ENCODE measurements at places on chromosomes 3 and 15.

GRCh38 chr3:159929171-159930141, 59.2 kb upstream of the IL12A start:
- no peak for DNase-seq

- no peak for DNase-seq
Measured at GRCh38 chr3:36482880-36483279, 102.6 kb downstream of the STAC start.

DNA sequence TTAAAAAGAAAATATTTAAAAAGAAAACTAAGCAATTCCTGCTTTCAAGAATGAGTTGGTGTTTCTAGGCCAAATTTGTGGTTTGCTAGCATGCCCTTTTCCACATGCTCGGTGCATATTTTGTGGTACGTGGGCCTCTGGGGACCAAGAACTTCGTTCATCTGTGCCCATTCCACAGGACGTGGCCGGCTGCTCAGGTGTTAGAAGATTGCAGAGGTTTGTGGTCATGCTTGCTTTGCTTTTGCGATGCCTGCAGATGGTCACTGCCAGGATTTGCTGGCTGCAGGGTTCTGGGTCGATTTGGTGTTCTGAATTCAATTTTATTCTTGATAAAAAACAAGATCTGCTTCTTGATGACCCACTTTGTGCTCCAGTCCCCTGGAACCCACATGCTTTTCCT, 7.5 kb downstream of the PSTPIP1 start:
- DNase-seq = no peak

DNA sequence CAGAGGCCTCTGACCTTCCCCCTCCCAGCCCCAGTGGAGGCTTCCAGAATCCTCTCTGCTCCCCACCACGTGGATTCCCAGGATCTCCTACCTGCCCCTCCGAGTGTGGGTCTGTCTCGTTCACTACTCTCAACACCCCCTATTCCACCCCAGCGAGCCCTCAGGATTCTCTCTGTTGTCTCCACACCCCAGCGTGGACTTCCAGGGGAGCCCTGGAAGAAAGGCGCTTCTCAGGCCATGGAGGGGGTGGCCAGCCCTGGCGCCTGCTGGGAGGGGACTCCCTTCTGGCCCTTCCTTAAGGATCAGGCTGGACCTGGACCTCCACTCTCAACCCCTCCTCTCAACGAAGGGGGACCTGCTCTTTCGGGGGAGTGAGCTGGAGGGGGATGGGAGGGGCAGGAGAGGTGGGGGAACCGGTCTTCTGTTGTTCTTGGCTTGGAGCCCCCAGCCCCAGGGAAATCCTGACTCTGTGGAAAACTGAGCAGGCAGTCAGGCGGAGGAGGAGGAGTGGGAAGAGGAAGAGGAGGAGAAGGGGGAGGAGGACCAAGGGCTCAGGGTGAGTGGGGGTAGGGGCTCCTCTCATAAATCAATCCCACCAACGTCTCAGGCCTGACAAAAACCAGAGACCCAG, 32.9 kb downstream of the EPHB3 start:
- DNase-seq = no peak

- no peak for DNase-seq
Measured at GRCh38 chr15:66849746-66850077, 147.7 kb downstream of the SMAD6 start.

DNA sequence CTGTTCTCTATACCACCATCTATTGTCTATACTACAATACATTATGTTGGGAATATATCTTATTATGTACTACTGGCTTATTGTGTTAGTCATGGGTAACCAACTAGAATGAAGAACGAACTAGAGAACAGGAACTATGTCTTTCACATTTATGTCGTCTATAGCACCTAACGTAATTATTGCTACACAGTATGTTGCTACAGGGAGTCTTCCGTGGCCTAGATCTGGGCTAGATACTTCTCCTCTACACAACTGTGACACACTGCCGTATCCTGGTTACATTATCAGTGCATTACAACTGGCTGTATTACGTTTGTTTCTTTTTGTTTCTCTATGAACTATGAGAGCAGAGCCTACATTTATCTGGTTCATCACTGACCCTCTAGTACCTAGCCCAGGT, 34.0 kb downstream of the SCG5 start:
- DNase-seq = no peak

GRCh38 chr3:160027541-160028195, 39.0 kb downstream of the IL12A start:
- no peak for DNase-seq

DNA sequence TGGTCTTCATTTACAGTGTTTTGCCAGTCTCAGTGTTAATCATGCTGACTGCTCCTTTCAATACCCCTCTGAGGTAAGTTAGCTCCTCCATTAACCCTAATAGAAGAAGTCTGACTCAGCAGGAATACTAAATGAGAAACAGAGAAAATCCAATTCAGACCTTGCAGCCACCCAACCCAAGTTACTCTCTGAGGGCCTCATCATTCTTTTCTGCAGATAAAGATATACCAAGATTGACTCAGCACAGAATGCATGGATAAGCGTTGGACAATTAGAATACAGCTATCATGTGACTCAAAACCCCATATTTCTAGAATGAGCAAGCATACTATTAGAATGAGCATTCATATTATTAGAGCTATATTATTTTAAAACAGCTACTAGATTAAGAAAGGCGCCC, 389.1 kb upstream of the SGO1 start:
- no peak for DNase-seq

DNA sequence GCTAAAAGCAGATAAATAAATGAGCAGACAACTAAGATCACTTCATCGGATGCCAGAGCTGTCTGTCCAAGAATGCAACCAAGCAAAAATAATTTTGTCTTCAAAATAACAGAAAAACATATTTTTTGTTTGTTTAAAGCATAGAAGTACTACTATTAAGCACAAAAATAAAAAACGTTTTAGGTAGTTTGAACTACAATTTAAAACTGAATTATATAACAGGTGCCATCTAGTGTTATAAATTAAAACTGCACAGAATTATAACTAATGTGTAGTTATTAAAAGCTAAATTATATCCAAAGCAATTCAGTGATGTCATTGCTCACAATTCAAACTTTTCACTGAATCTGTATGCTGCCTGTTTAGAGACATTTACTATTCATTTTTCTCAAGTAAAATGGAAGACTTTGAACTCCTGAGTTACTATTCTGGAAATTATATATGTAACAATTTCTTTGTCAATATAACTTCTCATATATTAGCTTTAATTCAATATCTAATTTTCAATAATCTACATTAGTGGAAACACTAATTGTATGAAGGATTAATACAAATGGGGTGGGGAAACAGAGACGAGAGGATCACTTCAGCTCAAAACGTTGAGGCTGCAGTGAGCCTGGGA, 29.5 kb downstream of the LINS1 start:
- no peak for DNase-seq

GRCh38 chr3:134722969-134723368, 72.1 kb upstream of the EPHB1 start:
- DNase-seq = no peak

GRCh38 chr3:83454353-83454752, 1504.4 kb upstream of the CADM2 start:
- DNase-seq = no peak

GRCh38 chr15:32908135-32908801, 190.5 kb downstream of the GREM1 start:
- DNase-seq = no peak

DNA sequence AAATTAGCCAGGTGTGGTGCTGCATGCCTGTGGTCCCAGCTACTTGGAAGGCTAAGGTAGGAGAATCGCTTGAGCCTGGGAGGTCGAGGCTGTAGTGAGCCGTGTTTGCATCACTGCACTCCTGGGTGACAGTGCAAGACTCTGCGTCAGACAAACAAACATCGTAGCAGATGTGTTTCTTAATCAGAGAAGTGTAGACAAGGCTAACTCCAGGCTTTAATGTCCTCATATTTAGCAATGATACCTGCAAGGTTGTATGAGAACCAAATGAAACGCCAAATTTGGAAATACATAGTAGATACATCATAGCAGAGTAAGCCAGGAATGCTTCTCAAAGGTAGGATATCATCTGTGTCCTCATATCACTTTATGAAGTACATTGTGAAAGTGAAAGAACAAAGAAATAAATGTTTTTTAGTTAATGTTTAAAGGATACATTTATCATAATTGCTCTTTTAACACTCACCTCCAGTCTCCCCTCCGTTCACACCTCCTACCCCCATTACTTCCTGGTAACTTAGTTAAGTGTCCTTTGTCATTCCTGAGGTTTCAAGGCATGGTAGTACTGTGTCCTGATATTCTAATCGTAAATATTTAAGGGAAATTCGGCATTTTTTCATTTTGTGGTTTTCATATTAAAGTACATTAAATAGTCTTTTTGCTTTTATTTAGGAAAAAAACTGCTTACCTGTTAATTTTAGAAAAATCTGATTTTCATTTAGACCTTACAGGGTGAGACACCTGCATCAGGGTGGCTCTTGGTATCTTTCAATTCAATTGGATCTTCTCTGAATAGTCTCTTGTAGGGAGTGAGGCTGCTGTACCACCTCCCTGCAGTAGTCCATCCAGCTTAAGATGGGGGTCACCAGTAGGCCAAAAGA, 96.1 kb downstream of the OPA1 start:
- DNase-seq = no peak

DNA sequence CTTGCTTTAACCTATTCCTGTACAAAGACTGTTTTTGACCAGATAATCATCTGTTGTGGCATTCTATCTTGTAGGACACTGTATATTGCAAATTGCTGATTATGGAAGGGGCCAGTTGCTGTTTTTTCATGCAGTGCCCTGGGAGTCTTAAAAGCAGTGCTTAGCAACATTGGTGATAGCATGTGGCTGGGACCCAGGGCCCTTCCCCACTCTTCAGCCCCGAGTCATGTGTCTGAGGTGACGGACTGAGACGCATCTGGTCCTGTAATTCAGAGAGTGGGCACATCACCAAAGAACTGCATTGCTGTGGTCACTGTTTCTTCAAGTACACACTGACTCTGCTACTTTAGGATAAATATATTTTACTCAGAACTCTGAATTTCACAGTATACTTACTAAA, 63.4 kb downstream of the SNRK start:
- no peak for DNase-seq

DNA sequence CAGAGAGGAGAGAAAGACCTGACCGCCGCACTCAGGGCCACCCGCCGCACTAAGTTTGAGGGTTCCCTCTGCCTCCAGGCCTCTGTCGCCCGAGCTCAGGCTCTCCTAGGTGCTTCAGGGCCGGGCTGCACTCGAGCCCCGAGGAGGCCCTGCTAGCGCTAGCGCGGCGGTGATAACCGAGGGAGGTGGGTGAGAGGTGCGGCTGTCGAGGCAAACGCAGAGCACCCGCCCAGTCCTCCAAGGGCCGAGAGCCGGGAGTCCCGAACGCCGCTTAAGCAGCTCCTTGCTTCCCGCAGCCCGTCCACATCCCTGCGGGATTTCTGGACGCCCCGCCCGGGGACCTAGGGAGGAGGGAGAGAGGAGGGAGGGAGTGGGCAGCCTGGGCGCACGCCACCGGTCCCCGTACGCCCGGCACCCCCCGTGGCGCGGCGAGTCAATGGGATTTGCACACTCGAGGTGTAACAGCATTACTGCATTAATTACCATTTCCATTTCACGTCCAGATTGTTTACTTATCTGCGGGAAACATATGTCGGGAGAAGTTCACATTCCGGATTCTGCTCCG, 6.8 kb downstream of the SOX14 start:
- no peak for DNase-seq

DNA sequence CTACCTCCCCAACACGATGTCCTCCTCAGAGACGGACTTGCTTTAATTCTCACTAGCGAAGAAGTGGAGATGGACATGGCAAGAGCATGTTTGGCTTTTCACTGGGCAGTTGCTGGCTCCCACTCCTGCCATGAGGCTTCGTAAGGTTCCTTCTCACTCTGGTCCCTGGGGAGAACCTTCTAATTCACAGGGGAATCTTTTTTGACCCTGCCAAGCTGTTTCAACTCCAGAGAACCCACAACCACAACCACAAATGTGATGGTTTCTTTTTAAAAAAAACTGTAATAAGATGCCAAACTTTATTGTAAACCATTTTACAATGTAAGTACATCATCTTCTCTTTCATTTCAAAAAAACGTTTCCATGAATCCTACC, 1.6 kb upstream of the MUSTN1 start:
- no peak for DNase-seq

GRCh38 chr15:99249270-99249841, at the start of gene TTC23:
TSS of gene TTC23 (minus strand) at chr15:99249581. CDS start at chr15:99228712, 20,869 bp downstream.
- DNase-seq = no peak
